ENCODE measurements at places on chromosomes 11 and 22. TPM values are rescaled to one million over a fixed set of nuclear protein-coding genes. Genes with fewer than 3 reads are reported as not detected.
A peak's percentile ranks its signal among the peaks of the same experiment; 100 is the strongest.

DNA sequence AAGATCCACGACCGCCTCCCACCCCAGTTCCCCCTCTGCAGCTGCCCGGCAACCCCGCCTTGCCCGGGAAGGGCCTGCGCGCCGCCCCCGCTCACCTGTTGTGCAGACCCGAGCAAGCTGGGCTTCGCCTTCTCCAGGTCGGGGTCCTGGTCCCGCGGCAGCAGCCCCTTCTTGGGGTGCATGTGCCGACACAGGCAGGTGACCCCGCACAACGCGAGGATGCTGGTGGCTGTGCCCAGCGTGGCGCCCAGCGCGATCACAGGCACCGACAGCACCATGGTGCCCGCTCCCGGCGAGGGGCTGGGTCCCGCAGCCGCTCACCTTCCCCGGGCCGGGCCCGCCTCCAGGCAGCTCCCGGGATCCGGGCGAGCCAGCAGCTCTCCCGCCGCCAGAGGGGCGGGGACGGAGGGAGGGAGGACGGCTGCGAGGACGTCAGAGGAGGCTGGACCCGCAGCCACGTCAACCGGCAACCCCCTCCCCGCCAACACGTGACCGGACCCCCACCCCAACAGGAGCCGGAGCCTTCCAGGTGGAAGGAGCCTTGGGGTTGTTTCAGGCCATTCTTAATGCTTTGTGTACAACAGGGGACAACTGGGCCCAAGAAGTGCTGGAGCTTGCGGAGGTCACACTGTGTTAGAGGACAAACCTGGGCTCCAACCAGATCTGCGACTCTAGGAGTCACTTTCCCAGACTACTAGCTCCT lies at the start of gene SYT13:
Gene SYT13 (minus strand): TSS at position 412 of the 703 bp plus-strand sequence. CDS start 134 bp downstream, at position 278.
- H3K27me3 ChIP-seq = peaks cover 50% of the 10 kb centered on the region
- H3K36me3 ChIP-seq = no peaks in the 10 kb centered on the region
- H3K4me1 ChIP-seq = no peaks in the 10 kb centered on the region
- no peak within 1 kb of the TSS for H3K27ac ChIP-seq

- H3K4me1 ChIP-seq = peaks cover 43% of the 10 kb centered on the region
- H3K4me3 ChIP-seq = no peak overlapping the region
- no peaks in the 10 kb centered on the region for H3K27me3 ChIP-seq
- H3K27ac ChIP-seq = peak overlapping the region; percentile 43
Measured at GRCh38 chr22:40512426-40513136, 123.9 kb downstream of the MRTFA start.

DNA sequence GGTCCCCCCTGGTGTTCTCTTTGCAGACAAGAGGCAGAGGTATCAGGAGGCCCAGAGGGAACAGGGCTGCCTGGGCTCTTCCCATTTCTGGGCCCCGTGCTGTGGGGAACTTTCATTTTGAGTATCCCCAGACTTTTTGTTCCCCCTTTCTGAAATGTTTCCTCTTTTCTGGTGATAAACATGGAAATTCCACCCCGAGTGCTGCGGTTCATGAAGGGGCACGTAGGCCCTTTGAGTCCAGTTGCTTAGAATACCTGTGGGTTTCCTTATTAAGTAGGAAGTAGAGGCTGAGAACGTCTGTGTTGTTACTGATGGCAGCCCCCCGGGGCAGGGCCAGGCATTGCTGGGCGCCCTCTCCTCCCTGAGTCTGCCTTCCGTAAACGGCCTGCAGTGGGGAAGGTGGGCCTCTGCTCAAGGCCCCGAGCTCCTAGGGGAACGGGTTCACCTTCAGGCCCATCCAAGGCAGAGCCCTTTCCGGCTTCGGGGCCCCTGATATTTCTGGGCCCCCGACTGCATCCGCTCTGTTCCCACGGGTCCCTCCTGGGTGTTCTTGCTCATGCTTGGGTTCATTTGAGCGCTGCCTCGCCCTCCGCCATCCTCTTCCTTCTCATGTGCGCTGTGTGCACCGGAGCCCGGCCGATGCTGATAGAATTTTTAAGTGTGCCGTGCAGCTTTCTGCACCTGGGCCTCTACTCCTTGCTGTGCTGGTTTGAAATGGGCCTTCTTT lies 12.0 kb downstream of the TBC1D22A start:
- peaks cover 69% of the 10 kb centered on the region for H3K4me1 ChIP-seq
- DNase-seq = no peak
- H3K4me3 ChIP-seq = no peak overlapping the region
- H3K27me3 ChIP-seq = no peaks in the 10 kb centered on the region
- H3K27ac ChIP-seq = peak overlapping the region; percentile 74

DNA sequence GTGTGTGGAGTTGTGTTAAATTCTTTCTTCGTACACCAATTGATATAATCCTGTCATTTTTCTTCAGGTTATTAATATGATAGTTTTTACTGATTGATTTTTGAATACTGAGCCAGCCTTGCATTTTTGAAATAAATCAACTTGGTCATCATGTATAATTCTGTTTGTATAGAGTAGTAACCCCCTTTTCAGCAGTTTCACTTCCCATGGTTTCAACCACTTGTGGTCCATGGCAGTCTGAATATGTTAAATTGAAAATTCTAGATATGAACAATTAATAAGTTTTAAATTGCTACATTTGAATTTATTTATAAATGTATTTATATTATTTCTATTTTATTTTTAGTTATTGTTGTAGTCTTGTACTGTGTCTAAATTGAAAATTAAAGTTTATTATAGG lies 32.6 kb downstream of the MS4A6A start:
- H3K27ac ChIP-seq = no peak overlapping the region
- no peaks in the 10 kb centered on the region for H3K4me1 ChIP-seq
- no peaks in the 10 kb centered on the region for H3K36me3 ChIP-seq

DNA sequence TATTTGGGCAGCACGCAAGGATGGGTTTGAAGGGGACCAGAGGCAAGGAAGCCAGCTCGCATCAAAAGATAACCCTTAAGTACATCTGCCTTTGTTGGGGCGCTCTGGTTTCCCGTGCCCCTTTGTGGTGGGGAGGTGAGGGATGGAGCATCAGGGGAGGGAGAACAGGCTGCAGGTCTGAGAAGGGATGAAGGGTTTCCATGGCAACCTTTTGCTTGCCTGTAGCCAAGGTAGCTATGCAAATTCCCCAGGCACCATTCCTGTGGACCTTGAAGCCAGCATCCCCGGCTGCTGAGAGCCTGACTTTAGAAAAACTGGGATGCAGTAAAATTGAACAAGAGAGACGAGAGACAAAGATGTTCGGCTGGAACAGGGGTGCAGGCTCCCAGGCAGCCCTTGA lies 75.7 kb downstream of the SEZ6L start:
- H3K36me3 ChIP-seq = no peaks in the 10 kb centered on the region
- H3K4me3 ChIP-seq = no peak overlapping the region
- no peak for DNase-seq
- no peaks in the 10 kb centered on the region for H3K4me1 ChIP-seq
- H3K27me3 ChIP-seq = peaks cover 12% of the 10 kb centered on the region

DNA sequence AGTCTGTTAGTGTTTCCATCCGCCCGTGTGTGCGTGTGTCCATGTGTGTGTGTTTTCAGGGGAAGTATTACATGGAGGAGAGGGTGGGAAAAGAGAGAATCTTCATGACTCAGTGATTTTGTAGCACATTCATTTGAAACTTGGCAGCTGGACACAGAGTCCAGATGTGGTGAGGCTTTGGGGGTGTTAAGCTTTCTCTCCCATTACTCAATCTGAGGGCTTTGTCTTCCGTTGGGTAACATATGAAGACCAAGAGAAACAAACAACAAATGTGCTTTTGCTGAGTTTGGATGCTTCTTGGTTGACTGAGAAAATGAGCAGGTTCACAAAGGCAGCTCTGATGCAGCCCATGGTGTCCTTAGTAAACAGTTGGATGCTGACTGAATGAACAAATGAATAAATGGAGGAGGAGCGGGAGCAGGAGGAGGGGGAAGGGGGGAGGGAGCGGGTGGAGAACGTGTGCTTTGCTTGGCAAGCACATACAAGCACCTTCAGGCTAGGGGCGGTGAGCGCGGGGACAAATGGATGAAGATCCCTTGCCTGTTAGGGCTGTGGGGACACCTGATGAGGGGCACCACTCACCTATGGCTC lies 104.3 kb downstream of the ST3GAL4 start:
- no peaks in the 10 kb centered on the region for H3K4me1 ChIP-seq
- no peaks in the 10 kb centered on the region for H3K36me3 ChIP-seq
- no peaks in the 10 kb centered on the region for H3K27me3 ChIP-seq

GRCh38 chr11:12721816-12722604 lies 47.8 kb downstream of the TEAD1 start:
- DNase-seq = no peak
- no peak overlapping the region for H3K27ac ChIP-seq
- peaks cover 29% of the 10 kb centered on the region for H3K4me1 ChIP-seq

GRCh38 chr11:131591051-131591461 lies 220.6 kb downstream of the NTM start:
- peaks cover under 1% of the 10 kb centered on the region for H3K27me3 ChIP-seq
- no peak overlapping the region for H3K4me3 ChIP-seq
- no peaks in the 10 kb centered on the region for H3K36me3 ChIP-seq
- no peak overlapping the region for H3K27ac ChIP-seq

- no peak for DNase-seq
- no peaks in the 10 kb centered on the region for H3K4me1 ChIP-seq
- H3K27ac ChIP-seq = no peak overlapping the region
- H3K27me3 ChIP-seq = no peaks in the 10 kb centered on the region
Measured at GRCh38 chr11:114525682-114526081, 34.0 kb downstream of the NXPE1 start.

DNA sequence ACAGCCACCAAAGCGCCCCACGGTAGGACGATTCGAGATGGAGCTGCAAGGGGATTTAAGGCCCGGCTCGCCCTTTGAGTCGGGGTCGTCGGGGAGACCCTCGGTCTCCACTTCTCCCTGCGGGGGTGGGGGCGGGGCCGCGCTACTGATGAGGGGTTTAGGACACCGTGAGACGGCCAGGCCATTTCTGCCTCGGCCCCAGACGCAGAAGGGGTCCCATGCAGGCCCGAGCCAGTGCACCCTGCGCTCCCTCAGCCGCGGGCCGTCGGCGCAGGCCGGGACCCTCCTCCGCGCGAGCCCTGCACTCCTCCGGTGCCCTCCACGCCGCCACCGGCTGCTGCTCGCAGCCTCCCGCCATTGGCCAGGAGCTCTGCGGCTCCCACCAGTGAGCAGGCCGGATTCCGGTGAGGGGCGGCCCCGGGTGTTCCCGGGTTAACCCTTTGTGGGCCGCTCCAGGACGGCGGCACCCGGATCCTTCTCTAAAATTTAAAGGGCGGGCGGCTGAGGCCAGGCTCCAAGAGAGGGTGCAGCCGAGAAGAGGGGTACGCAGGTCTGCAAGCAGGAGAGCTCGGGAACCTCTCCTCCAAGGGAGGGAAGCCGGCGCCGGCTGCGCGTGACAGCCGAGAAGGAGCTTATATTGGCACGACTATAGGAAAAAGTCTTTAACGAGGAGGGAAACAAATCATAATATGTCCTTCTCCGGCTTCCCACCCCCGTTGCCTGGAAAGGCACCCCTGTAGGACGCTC lies 18.0 kb downstream of the CREB3L1 start:
- H3K36me3 ChIP-seq = no peaks in the 10 kb centered on the region
- H3K27me3 ChIP-seq = peaks cover 11% of the 10 kb centered on the region
- peak overlapping the region; percentile 53 for H3K4me3 ChIP-seq
- H3K27ac ChIP-seq = no peak overlapping the region

GRCh38 chr11:11231763-11232162 lies 121.3 kb downstream of the CSNK2A3 start:
- H3K27ac ChIP-seq = no peak overlapping the region
- H3K4me1 ChIP-seq = no peaks in the 10 kb centered on the region
- H3K4me3 ChIP-seq = no peak overlapping the region
- DNase-seq = no peak
- H3K36me3 ChIP-seq = no peaks in the 10 kb centered on the region

- H3K4me1 ChIP-seq = peaks cover 20% of the 10 kb centered on the region
- DNase-seq = no peak
- H3K4me3 ChIP-seq = no peak overlapping the region
- no peaks in the 10 kb centered on the region for H3K36me3 ChIP-seq
- H3K27ac ChIP-seq = no peak overlapping the region
Measured at GRCh38 chr11:108662700-108663099, 2.2 kb upstream of the DDX10 start.

DNA sequence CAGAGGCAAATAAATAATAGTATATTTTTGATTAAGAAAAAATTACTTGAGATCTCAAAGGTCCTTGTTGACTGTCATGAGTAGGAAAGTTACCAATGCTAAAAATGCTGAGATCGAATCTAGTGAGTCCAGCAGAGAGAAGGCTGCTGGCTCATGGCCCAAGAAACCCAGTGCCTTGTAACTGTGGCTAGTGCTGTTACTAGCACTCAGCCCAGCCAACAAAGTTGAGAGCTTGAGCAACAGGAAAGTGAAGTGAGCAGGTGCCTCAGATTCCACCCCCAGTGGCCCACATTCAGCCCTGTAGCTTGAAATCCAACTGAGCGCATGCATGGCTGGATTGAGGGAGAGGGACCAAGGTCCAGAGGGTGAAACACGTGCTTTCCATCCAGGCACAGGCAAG lies 398.2 kb downstream of the SHANK2 start:
- no peaks in the 10 kb centered on the region for H3K27me3 ChIP-seq
- H3K36me3 ChIP-seq = no peaks in the 10 kb centered on the region
- H3K4me3 ChIP-seq = no peak overlapping the region
- H3K27ac ChIP-seq = no peak overlapping the region
- DNase-seq = no peak

GRCh38 chr11:128412847-128413791 lies 174.2 kb downstream of the ETS1 start:
- no peaks in the 10 kb centered on the region for H3K36me3 ChIP-seq
- DNase-seq = no peak
- H3K4me1 ChIP-seq = peaks cover 14% of the 10 kb centered on the region
- no peak overlapping the region for H3K27ac ChIP-seq

GRCh38 chr11:109522116-109522755 lies 100.2 kb downstream of the C11orf87 start:
- H3K4me3 ChIP-seq = no peak overlapping the region
- DNase-seq = no peak
- no peaks in the 10 kb centered on the region for H3K36me3 ChIP-seq

DNA sequence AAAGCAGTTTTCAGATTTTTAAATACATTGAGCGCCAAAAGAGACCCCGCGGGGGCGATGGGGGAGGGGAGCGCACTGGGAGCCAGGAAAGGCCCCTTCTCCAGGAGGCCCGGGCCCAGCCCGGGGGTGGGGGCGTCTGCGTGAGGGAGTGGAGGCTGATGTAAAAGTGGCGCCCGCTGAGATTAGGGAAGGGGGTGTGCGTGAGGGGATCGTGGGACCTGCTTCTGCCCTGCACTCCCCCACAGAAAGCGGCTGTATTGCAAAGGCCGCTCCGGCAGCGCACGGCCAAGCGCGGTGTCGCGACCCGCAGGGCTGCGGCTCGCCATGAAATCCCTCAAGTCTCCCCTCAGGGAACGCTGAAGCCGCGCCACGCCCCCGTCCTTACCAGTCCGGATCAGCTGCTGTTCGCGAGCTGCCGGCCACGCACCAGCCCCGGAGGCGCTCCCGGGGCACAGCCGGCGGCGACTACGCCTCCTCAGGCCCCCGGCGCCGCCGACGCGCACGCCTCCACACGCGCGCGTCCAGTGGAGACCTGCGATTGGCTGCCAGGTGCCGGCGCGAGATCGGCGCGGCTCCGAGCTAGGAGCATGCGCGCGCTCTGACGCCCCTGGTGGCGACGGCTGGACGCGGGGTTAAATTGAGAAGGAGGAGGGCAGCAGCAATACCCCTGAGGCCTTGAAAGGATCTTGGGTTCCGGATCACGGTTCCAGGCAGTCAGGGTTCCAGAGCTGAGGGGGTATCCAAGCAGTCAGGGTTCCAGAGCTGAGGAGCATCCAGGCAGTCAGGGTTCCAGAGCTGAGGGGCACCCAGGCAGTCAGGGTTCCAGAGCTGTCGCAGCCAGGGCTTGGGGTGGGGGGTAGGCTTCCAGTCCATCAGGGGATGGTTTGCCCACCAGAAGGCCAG lies at the start of gene ZNF280B:
Gene ZNF280B (minus strand): TSS at position 469 of the 903 bp plus-strand sequence. CDS start 19,344 bp downstream, outside the sequence.
- peak; percentile 85 for DNase-seq
- no peaks in the 10 kb centered on the region for H3K4me1 ChIP-seq
- peak within 1 kb of the TSS; percentile 49 for H3K4me3 ChIP-seq
- H3K27ac ChIP-seq = no peak within 1 kb of the TSS

OR8G1 gene
- total RNA-seq = not detected

CABP4 gene
- 3.2 TPM for total RNA-seq

MAJIN gene
- total RNA-seq = not detected

MMP11 gene
- total RNA-seq = 1.9 TPM

SLC22A6 gene
- not detected for total RNA-seq

ARHGAP8 gene
- 18.1 TPM for total RNA-seq

Measured in upper lobe of right lung (tissue), 1 donor.